ENCODE measurements at places on chromosomes 2 and 18.

- no peak overlapping the region for H3K4me3 ChIP-seq
- H3K27me3 ChIP-seq: no peaks in the 10 kb centered on the region
- H3K36me3 ChIP-seq: peaks cover 13% of the 10 kb centered on the region
Observed at GRCh38 chr18:79916128-79916494, 35.3 kb downstream of the SLC66A2 start.

GRCh38 chr2:213740453-213740852 lies 456.2 kb downstream of the SPAG16 start:
- no peaks in the 10 kb centered on the region for H3K4me1 ChIP-seq
- H3K27me3 ChIP-seq: no peaks in the 10 kb centered on the region
- no peak for DNase-seq
- no peak overlapping the region for H3K27ac ChIP-seq

DNA sequence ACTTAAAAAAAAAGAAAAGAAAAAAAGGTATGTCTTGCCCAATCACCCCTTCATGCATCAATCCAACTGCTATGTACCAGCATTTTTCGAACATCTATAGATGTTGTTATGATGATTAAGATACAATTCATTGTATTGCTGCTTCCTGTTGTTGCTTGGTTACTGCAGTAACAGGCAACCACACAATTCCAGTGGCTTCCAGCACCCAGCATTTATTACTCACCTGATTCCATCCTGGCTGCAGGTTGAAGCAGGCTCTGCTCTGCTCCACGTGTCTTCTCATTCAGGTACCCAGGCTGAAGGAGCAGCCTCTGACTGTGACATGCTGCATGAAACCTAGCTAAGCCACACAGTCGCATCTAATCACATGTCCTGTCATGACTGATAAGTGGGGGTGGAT lies 196.9 kb downstream of the INO80D start:
- H3K4me1 ChIP-seq: peaks cover 5% of the 10 kb centered on the region
- H3K4me3 ChIP-seq: no peak overlapping the region
- H3K27me3 ChIP-seq: peaks cover 46% of the 10 kb centered on the region
- no peak for DNase-seq

- H3K36me3 ChIP-seq: peaks cover 2% of the 10 kb centered on the region
- no peak overlapping the region for H3K4me3 ChIP-seq
- no peak for DNase-seq
- H3K4me1 ChIP-seq: peaks cover 7% of the 10 kb centered on the region
Observed at GRCh38 chr18:9694952-9695495, 13.1 kb upstream of the RAB31 start.

DNA sequence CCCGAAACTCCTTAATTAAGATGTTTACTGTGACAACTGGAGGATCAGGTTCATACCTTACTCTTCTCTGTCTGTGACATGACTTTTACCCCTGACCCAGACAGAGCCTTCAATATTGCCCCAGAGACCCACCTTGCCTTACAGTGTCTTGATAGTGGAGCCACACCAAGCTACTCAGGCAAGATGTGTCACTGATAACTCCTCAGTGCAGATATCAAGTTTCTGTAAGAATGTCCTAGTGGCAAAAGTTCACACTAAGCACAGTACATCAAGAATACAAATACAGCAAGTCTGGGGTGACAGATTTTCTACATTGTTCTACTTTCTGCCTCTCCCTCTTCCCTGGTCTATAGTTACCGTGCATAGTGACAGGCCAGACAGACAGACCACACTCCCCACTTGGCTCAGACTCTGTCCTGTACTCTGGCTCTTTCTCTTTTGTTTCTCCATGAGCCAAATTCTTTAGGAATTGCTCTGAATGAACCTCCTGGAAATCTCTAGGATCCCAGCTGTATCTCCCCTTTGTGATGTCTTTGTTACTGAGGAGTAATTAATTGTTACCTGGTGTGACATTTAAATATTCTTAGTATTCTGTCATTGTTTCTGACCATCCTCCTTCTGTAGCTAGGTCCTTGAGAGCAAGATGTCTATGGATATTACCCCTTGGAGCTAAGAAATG lies 24.1 kb upstream of the APOB start:
- no peak overlapping the region for H3K4me3 ChIP-seq
- no peak overlapping the region for H3K27ac ChIP-seq
- H3K27me3 ChIP-seq: peaks cover 12% of the 10 kb centered on the region
- no peaks in the 10 kb centered on the region for H3K4me1 ChIP-seq
- no peaks in the 10 kb centered on the region for H3K36me3 ChIP-seq

- H3K27me3 ChIP-seq: no peaks in the 10 kb centered on the region
- no peaks in the 10 kb centered on the region for H3K36me3 ChIP-seq
- H3K4me3 ChIP-seq: no peak overlapping the region
Observed at GRCh38 chr2:184558713-184559464, 39.4 kb upstream of the ZNF804A start.

DNA sequence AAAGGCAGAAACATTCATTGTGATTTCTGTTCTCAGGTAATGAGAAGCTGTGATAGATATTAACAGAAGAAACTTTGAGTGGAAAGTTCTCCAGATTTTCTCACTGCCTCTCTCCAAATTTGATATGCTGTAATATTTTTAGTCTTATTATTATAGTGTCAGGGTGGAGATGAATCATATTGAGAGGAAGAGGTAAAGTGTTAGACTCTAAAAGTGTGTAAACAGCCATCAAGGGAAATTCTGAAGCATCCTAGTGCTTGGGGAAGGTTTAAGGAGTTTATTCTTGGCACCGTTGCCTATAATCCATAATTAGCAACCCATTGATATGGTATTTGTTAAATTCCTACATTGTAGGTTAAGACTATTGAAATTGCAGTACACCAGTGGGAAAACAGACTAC lies 104.7 kb upstream of the NABP1 start:
- no peak for DNase-seq
- H3K27me3 ChIP-seq: peaks cover 71% of the 10 kb centered on the region
- no peak overlapping the region for H3K4me3 ChIP-seq
- H3K36me3 ChIP-seq: peaks cover 3% of the 10 kb centered on the region
- no peak overlapping the region for H3K27ac ChIP-seq
- H3K4me1 ChIP-seq: peaks cover 18% of the 10 kb centered on the region

DNA sequence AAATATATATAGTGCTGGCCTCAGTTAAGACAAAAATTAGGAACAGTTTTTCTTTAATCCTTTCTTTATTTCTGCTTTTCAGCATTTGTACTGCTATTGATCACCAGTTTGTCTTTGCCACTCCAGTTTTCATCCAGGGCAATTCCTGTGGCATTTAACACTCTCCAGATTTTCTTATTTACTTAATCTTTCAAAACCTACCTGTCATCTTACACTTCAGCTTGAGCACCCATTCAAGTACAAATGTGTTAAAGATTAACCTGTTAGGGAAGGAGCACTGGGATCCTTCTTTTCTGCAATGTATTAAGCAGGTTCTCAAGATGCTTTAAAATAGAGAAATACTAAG lies 101.8 kb upstream of the SCN1A start:
- no peak overlapping the region for H3K4me3 ChIP-seq
- no peak overlapping the region for H3K27ac ChIP-seq
- H3K27me3 ChIP-seq: no peaks in the 10 kb centered on the region
- no peak for DNase-seq
- no peaks in the 10 kb centered on the region for H3K4me1 ChIP-seq
- no peaks in the 10 kb centered on the region for H3K36me3 ChIP-seq

GRCh38 chr18:9366126-9366714 lies 31.6 kb downstream of the TWSG1 start:
- no peak overlapping the region for H3K27ac ChIP-seq
- H3K4me1 ChIP-seq: no peaks in the 10 kb centered on the region
- no peak overlapping the region for H3K4me3 ChIP-seq
- DNase-seq: no peak

GRCh38 chr2:178732913-178733312 lies 74.3 kb downstream of the TTN start:
- H3K27ac ChIP-seq: no peak overlapping the region
- H3K4me3 ChIP-seq: no peak overlapping the region
- H3K4me1 ChIP-seq: no peaks in the 10 kb centered on the region
- no peak for DNase-seq
- H3K36me3 ChIP-seq: no peaks in the 10 kb centered on the region
- no peaks in the 10 kb centered on the region for H3K27me3 ChIP-seq

GRCh38 chr2:11891671-11892440 lies 145.4 kb downstream of the LPIN1 start:
- H3K4me3 ChIP-seq: no peak overlapping the region
- no peak for DNase-seq
- peaks cover 4% of the 10 kb centered on the region for H3K36me3 ChIP-seq
- peaks cover 23% of the 10 kb centered on the region for H3K27me3 ChIP-seq
- no peak overlapping the region for H3K27ac ChIP-seq

DNA sequence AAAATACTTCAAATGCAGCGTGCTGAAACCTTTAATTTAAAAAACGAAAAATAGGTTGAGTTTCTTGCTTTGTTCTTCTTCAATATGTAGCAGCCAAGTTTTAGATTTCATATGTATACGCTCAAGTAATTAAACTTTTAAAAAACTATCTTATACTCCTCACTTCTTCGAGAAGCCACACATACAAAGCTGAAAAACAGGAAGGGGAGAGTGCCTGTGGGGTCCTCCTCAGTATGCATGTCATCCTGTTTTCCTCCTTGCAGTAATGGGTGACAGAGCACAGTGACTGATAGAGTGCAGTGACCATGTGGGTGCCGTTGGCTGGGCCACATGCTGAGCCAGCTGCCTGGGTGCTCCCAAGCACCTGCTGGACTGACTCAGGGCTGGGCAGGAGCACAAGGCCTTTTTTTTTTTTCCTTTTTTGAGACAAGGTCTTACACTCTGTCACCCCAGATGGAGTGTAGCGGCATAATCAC lies 33.3 kb downstream of the UXS1 start:
- H3K36me3 ChIP-seq: peaks cover 20% of the 10 kb centered on the region
- peak; percentile 17 for DNase-seq
- H3K27ac ChIP-seq: peak overlapping the region; percentile 95
- peak overlapping the region; percentile 85 for H3K4me3 ChIP-seq
- no peaks in the 10 kb centered on the region for H3K27me3 ChIP-seq

GRCh38 chr2:218477247-218477646 lies 58.3 kb downstream of the VIL1 start:
- no peak for DNase-seq
- no peaks in the 10 kb centered on the region for H3K27me3 ChIP-seq
- no peak overlapping the region for H3K27ac ChIP-seq
- H3K4me1 ChIP-seq: no peaks in the 10 kb centered on the region

GRCh38 chr2:204687776-204688175 lies 142.5 kb downstream of the PARD3B start:
- H3K27ac ChIP-seq: no peak overlapping the region
- H3K27me3 ChIP-seq: no peaks in the 10 kb centered on the region
- H3K4me3 ChIP-seq: no peak overlapping the region
- no peaks in the 10 kb centered on the region for H3K4me1 ChIP-seq
- DNase-seq: no peak

DNA sequence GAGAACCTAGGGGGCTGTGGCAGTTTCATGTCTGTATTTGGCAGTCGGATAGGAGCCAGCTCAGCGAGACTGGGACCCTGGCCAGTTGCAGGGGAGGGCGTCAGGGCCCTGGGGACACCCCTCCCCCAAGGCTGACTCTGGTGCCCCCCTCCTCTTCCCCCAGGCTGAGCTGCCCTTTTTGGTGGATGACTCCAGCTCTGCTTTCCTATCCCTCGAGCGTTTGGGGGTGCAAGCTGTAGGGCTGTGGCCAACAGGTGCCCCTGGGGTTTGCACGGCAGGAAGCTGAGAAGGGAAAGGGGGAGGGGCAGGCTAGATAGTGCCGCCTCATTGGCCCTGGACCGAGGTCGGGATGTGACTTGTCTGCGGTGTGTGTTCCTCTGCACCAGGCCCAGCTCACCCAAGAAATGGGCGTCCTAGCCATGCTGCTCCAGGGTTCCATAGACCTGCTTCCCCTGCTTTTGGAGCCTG lies 26.4 kb downstream of the SPEG start:
- no peaks in the 10 kb centered on the region for H3K27me3 ChIP-seq
- H3K4me3 ChIP-seq: no peak overlapping the region
- no peaks in the 10 kb centered on the region for H3K36me3 ChIP-seq

- H3K27ac ChIP-seq: no peak overlapping the region
- peaks cover 21% of the 10 kb centered on the region for H3K36me3 ChIP-seq
- H3K27me3 ChIP-seq: no peaks in the 10 kb centered on the region
- no peak overlapping the region for H3K4me3 ChIP-seq
Observed at GRCh38 chr2:178542569-178542968, 62.3 kb downstream of the PLEKHA3 start.

DNA sequence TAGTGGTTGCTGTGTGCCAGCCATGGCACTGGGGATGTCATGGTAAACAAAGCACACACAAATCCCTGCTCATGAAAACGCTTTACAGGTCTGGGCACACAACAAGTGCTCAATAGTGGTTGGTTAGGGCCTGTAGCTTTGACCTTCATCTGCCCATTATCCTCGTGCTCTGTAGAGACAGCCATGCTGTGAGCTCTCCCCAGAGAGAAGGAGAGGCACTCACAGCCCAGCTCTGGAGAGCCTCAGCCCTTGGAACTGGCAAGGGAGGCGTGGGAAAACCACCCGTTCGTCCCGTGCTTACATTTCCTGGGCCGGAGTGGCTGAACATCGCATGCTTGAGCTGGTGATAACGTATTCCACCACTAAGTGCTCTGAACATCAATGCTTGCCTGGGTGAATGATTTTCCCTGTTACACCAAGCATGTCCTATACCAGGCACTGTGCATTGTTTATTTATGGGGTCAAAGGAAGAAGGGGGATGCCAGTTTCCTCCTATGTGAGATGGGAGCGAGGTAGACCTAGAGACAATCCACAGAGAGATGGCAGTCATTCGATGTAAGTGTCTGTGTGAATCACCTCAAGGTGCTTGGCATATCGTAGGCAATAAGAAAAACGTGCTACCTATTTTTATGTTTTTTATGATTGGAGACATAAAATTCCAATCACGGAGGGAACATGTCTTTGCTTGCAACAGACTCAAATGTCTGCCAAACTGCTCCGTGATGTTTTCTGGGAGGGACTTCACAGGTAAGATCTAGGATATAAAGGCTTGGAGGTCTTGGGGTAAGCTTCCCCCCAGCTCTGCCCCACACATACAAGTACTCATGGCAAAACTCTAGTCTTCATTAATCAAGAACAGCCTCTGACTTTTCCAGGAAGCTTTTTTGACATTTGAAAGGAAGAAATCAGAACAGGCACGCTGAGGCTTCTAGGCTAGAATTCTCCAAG lies 75.5 kb downstream of the DDX1 start:
- DNase-seq: no peak
- H3K27ac ChIP-seq: no peak overlapping the region
- H3K4me1 ChIP-seq: no peaks in the 10 kb centered on the region
- H3K27me3 ChIP-seq: peaks cover 36% of the 10 kb centered on the region
- no peaks in the 10 kb centered on the region for H3K36me3 ChIP-seq

DNA sequence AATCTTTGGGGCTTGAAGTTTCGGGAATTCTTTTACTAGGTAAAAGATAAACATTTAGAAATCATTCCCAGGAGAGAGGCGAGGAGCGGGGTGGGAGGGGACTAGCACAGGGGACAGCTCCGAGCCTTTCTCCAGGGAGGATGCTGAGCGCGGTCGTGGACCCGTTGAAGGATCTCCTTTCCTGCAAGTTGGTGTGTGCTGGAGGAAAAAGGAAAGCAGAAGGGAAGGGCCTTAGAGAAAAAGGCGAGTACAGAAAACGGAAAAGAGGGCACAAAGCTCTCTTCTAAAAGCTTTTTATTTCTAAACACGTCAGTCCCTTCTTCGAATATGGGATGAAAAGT lies 640 bp downstream of the SLC39A6 start:
- H3K4me1 ChIP-seq: peaks cover 53% of the 10 kb centered on the region
- H3K27me3 ChIP-seq: no peaks in the 10 kb centered on the region
- DNase-seq: no peak

GRCh38 chr2:210003359-210003758 lies 921 bp downstream of the RPE start:
- DNase-seq: no peak
- peak overlapping the region; percentile 60 for H3K27ac ChIP-seq
- H3K27me3 ChIP-seq: no peaks in the 10 kb centered on the region
- H3K4me3 ChIP-seq: peak overlapping the region; percentile 98
- H3K36me3 ChIP-seq: peaks cover 18% of the 10 kb centered on the region
